ENCODE measurements at places on chromosomes 11 and 22.

GRCh38 chr11:46321757-46322156 lies 25.5 kb upstream of the DGKZ start:
- peak; percentile 44 for DNase-seq

GRCh38 chr11:121235057-121235456 lies 57.5 kb upstream of the SC5D start:
- DNase-seq: no peak

DNA sequence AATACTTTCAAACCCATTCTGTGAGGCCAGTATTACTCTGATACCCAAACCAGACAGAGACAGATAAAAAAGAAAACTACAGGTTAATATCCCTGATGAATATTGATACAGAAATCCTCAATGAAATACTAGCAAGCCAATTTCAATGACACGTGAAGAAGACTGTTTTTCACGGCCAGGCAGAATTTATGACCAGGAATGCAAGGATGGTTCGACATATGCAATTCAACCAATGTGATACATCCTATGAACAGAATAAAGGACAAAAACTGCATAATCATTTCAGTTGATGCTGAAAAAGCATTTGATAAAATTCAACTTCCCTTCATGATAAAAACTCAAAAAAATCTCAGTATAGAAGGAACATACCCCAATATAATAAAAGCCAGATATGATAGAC lies 44.5 kb downstream of the SLC22A24 start:
- no peak for DNase-seq

DNA sequence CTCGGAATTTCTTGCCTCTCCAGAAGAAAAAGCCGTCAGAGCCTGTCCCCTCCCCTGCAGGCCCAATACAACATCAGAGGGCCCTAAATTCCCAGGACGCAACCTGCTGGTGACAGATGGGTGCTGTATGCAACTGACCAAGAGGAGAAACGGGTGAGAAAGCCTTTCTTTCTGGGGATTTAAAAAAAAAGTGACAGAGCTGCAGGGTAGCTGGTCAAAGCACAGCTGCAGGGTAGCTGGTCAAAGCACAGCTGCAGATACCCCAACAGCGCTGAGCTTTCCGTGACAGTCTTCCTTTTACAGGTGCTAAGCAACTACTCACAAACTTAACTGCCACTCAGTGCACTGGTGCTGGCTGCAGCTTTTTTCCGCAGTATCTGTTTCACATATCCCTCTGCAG lies 17.8 kb downstream of the AP1B1 start:
- DNase-seq: no peak

- peak; percentile 57 for DNase-seq
Observed at GRCh38 chr11:83241291-83241946, 44.7 kb downstream of the CCDC90B start.

- DNase-seq: no peak
Observed at GRCh38 chr22:38728871-38729796, 23.4 kb downstream of the GTPBP1 start.

GRCh38 chr11:91124363-91124762 lies 901.5 kb upstream of the CHORDC1 start:
- no peak for DNase-seq

GRCh38 chr22:42379966-42380537 lies 52.2 kb downstream of the NFAM1 start:
- DNase-seq: no peak

GRCh38 chr11:77375107-77375506 lies 73.6 kb upstream of the GDPD4 start:
- no peak for DNase-seq

- DNase-seq: no peak
Observed at GRCh38 chr22:47112582-47112965, 350.1 kb downstream of the TBC1D22A start.

DNA sequence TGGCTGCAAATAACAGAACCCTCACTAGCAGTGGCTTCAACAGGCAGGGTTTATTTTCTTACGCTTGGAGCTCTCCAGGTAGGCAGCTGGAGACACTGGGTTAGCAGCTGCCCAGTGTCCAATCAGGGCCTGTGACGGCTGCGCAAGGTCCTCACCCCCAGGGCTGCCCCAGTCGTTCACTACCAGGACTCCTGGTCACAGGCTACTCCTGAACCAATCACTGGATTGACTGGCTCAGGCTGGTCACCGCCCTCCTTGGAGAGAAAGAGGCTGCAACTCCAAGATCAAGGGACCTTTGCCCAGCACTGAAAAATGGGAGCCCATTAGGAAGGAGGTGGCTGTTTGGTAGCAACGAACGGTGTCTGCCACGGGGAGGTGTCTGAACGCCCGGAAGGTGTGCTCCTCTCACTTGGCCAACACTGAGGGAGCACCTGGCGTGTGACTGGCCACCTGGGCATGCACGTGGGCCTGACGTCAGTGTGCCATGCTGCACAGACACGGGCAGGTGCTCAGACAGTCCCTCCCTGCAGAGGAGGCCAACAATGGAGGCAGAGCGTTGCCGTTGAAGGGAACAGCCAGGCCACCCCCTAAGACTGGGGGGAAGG lies 5.1 kb downstream of the ARSA start:
- no peak for DNase-seq

DNA sequence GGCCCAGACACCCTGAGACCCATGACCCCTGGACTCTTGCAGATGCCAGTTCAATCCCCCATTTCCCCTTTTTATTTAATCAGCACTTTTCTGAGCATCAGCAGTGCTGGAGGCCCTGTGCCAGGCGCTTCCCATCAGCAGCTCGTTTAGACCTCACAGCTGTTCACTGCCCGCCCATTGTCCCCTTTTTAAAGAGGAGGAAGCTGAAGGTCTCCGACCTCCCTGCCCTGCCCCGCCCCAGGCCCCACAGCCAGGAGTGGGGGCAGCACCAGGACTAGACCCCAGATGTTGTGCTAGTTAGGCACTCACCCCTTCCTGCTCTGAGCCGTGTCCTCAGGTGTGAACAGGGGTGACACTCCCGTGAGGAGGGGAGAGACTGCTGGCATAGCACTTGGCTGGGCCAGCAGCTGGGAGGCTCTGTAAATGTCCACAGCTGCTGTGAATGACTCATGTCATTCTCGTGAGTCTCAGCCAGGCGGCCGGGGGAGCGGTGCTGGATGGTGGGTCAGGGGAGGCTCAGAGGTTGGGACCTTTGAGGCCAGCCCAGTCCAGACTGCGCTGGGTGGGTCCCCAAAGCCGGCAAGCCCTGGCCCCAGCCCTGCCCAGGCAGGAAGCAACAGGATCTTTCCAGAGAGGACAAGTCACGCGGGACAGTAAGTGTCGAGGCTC lies 19.9 kb downstream of the EMID1 start:
- DNase-seq: peak; percentile 21

DNA sequence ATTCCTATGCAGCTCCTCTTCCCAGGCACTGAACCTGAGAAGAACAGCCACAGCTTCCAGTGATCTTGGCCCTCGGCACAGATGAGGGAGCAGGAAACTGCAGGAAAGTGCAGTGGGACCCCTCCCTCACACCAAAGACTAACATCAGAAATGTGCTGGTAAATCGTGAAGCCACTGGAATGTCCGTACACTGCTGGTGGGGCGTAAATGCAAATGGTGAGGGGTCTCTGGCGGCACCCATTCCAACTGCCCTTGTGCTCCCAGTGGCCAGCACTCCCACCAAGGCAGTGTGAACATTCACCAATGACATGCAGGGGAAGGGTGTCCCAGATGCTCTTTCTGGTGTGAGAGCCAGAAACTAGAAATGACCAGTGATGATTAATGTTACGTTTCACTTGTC lies 574.0 kb downstream of the BRD1 start:
- no peak for DNase-seq

DNA sequence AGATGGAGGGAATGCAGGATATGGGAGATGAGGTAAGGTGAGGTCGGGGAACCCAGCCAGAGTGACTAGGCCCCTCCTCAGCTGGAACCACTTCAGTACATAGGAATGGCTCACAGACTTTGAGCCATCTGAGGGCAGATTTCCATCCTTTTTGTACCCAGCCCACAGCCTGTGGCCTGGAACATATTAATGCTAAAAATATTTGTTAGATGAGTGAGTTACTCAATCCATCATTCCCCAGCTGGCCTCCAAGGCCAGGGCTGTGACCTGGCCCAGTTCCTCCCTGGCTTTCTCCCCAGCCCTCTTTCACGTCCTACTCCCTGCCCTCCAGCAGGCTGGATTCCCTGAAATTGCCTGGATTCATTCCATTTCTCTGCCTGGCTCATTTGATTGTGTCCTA lies 57.2 kb upstream of the PRDM11 start:
- DNase-seq: peak; percentile 100

GRCh38 chr22:17475318-17476230 lies 87.7 kb upstream of the SLC25A18 start:
- no peak for DNase-seq

- peak; percentile 49 for DNase-seq
Observed at GRCh38 chr11:118358071-118358470, 1.3 kb upstream of the UBE4A start.

DNA sequence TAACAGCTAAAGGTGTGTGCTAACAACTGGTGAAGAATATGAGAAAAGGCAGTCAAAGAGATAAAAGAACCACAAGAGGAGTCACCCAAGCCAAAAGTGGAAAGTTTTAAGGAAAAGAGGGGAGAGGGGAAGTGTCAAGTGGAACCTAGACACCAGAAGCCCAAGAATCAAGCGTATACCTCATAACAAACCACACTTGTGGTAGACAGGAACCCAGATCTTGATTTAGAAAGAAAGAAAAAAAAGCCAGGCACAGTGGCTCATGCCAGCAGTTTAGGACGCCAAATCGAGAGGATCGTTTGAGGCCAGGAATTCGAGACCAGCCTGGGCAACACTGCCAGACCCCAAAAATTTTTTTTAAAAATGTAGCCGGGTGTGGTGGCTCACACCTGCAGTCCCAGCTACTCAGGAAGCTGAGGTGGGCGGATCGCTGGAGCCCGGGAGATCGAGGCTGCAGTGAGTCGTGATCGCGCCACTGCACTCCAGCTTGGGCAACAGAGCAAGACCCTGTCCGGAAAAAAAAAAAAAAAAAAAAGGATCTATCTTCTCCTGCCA lies 877 bp downstream of the SLC25A17 start:
- no peak for DNase-seq

Data from AG10803 (cell line).